ENCODE measurements at places on chromosomes 5 and 9. TPM values are rescaled to one million over a fixed set of nuclear protein-coding genes. Genes with fewer than 3 reads are reported as not detected.

- no peak overlapping the region for H3K27ac ChIP-seq
- H3K27me3 ChIP-seq, result no peaks in the 10 kb centered on the region
- DNase-seq, result no peak
- peaks cover 8% of the 10 kb centered on the region for H3K4me1 ChIP-seq
- no peak overlapping the region for H3K4me3 ChIP-seq
Observed at GRCh38 chr5:154359221-154359573, 86.6 kb upstream of the SAP30L start.

DNA sequence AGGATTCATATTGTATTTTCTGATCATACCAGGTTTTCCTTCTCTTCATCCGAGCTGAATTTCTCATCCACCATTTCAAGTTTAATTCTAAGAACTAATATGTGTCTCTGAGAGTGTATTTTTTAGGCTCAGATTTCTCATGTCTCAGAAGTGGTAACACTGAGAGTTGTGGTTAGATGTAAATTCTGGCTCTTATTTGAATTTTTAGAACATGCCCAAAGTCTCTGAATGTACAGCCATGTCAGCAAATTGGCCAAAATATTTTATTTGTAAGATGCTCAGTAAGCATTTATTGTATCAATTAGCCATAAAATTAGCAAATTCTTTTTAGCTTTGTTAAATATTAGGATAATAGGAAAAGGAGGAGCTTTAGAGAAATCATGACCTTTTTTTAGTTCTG, 16.6 kb downstream of the SV2C start:
- H3K27ac ChIP-seq, result no peak overlapping the region
- no peaks in the 10 kb centered on the region for H3K27me3 ChIP-seq
- no peaks in the 10 kb centered on the region for H3K4me1 ChIP-seq
- H3K36me3 ChIP-seq, result no peaks in the 10 kb centered on the region
- DNase-seq, result no peak
- no peak overlapping the region for H3K4me3 ChIP-seq

GRCh38 chr5:141780952-141781781, 97.0 kb downstream of the PCDH1 start:
- H3K36me3 ChIP-seq, result no peaks in the 10 kb centered on the region
- H3K4me1 ChIP-seq, result peaks cover 6% of the 10 kb centered on the region
- H3K27ac ChIP-seq, result no peak overlapping the region
- H3K4me3 ChIP-seq, result no peak overlapping the region

Gene LYRM7
- total RNA-seq, result 5.3 TPM

DNA sequence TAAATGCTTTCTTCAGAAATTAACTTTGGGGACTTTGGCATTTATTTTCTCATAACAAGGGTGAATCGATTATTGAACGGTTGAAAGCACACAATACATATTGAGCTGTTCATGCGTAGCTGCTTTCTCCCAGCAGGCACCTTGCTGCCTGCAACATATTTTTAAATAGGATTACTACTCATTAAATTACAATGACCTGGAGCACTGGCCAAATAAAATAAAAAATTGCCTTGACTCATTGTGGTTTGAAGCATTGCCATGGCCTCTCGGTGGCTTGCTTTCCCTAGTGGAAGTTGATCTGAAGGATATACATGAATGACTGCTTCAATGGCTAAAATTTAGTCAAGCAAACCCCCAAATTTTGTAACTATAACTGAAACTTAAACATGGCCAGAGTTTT, 181.6 kb upstream of the NUDT12 start:
- DNase-seq, result no peak
- H3K4me1 ChIP-seq, result no peaks in the 10 kb centered on the region
- no peaks in the 10 kb centered on the region for H3K36me3 ChIP-seq
- no peak overlapping the region for H3K27ac ChIP-seq

Gene GPR150
- 0.92 TPM for total RNA-seq

Gene ORM2
- not detected for total RNA-seq

- H3K36me3 ChIP-seq, result no peaks in the 10 kb centered on the region
- H3K4me1 ChIP-seq, result peaks cover 56% of the 10 kb centered on the region
- no peak overlapping the region for H3K4me3 ChIP-seq
- DNase-seq, result peak; percentile 68
Observed at GRCh38 chr9:94918038-94918753, 191.7 kb downstream of the AOPEP start.

DNA sequence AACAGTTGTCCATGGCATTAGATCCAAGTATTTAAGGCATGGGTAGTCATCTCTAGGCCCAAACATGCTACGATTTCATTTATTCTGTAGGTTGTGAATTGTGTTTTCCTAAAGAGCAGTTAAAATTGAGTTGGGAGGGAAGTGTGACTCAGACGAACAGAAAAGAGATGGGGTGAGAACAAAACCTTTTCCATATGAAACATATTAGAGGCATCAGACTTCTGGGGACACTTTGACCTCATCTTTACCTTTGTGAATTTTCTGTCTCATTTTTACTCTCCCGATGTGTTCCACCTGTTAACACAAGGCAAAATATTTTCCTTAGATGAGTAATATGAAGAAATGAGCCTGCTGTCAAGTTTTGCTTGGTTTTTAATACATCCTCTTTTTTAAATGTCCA, 181.3 kb downstream of the ESM1 start:
- no peak overlapping the region for H3K27ac ChIP-seq
- DNase-seq, result no peak
- H3K36me3 ChIP-seq, result no peaks in the 10 kb centered on the region
- no peaks in the 10 kb centered on the region for H3K27me3 ChIP-seq

DNA sequence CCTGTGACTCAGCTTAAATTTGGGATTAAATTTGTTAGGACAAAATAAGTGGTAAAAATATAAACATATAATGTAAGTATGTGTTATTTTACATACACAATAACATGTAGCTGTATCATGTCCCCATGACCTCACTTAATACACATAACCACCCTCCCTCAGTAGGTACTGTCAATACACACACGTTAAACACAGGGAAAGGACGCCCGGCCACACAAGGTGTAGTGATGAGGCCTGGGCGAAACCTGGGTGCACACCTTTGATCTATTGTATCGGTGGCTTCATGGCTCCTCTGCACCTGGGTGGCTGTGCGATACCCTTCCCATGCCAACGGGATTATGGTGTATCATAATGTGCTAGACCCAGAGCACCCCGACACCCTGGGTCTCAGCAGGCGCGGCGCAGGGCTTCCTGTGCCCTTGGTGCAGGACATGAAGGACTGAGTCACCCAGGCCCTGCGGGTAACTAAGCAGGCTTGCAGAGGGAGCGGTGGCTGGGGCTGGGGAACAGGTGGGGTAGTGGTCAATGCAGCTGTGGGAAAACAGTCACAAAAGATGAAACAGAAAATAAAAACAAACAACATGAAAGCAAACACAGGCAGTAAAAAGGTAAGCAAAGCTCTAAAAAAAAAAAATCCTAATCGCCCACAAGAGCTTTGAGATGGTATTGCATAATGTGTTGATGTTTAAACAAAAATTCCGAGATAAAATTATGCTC, 127.5 kb upstream of the RETREG1 start:
- H3K27me3 ChIP-seq, result no peaks in the 10 kb centered on the region
- no peak for DNase-seq
- H3K4me1 ChIP-seq, result no peaks in the 10 kb centered on the region
- H3K36me3 ChIP-seq, result no peaks in the 10 kb centered on the region
- H3K27ac ChIP-seq, result no peak overlapping the region
- no peak overlapping the region for H3K4me3 ChIP-seq

GRCh38 chr9:95118596-95118995, 198.9 kb downstream of the FANCC start:
- no peaks in the 10 kb centered on the region for H3K36me3 ChIP-seq
- H3K27me3 ChIP-seq, result no peaks in the 10 kb centered on the region
- peaks cover 20% of the 10 kb centered on the region for H3K4me1 ChIP-seq
- H3K4me3 ChIP-seq, result no peak overlapping the region

- no peaks in the 10 kb centered on the region for H3K27me3 ChIP-seq
- no peaks in the 10 kb centered on the region for H3K36me3 ChIP-seq
- H3K27ac ChIP-seq, result no peak overlapping the region
- DNase-seq, result no peak
- H3K4me1 ChIP-seq, result peaks cover 30% of the 10 kb centered on the region
Observed at GRCh38 chr9:37468620-37469019, 3.4 kb upstream of the ZBTB5 start.
